Thoracic aorta (tissue), 2 donors: ENCODE measurements at places on chromosomes 2 and 18. TPM values are rescaled to one million over a fixed set of nuclear protein-coding genes. Genes with fewer than 3 reads are reported as not detected.

GRCh38 chr2:214341646-214342045 lies 69.2 kb upstream of the VWC2L start:
- H3K36me3 ChIP-seq: no peaks in the 10 kb centered on the region
- no peak for DNase-seq
- no peaks in the 10 kb centered on the region for H3K4me1 ChIP-seq
- no peak overlapping the region for H3K27ac ChIP-seq
- no peak overlapping the region for H3K4me3 ChIP-seq

DNA sequence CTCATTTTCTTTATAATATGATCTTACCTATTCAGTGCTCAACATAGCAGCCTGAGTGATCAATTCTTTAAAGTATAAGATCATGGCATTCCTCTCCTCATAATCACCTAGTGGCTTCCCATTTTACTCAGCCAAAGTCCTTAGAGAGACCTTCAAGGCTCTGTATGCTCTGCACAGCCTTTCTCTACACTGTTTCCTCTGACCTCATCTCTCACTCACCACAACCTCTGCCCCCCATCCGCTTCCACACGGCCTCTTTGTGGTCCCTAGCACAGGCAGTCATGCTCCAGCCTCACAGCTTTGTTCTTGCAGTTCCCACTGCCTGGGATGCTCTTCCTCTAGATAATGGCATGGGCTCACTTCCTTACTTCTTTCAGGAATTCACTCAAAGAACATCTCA lies 109.2 kb downstream of the HIBCH start:
- peaks cover 31% of the 10 kb centered on the region for H3K4me1 ChIP-seq
- H3K4me3 ChIP-seq: no peak overlapping the region
- H3K27me3 ChIP-seq: no peaks in the 10 kb centered on the region

- H3K4me3 ChIP-seq: peak overlapping the region; percentile 81
- H3K36me3 ChIP-seq: no peaks in the 10 kb centered on the region
- peaks cover 21% of the 10 kb centered on the region for H3K4me1 ChIP-seq
- no peak for DNase-seq
- H3K27ac ChIP-seq: no peak overlapping the region
- no peaks in the 10 kb centered on the region for H3K27me3 ChIP-seq
These were observed 1.3 kb downstream of the SDC1 start for GRCh38 chr2:20223407-20224163.

DNA sequence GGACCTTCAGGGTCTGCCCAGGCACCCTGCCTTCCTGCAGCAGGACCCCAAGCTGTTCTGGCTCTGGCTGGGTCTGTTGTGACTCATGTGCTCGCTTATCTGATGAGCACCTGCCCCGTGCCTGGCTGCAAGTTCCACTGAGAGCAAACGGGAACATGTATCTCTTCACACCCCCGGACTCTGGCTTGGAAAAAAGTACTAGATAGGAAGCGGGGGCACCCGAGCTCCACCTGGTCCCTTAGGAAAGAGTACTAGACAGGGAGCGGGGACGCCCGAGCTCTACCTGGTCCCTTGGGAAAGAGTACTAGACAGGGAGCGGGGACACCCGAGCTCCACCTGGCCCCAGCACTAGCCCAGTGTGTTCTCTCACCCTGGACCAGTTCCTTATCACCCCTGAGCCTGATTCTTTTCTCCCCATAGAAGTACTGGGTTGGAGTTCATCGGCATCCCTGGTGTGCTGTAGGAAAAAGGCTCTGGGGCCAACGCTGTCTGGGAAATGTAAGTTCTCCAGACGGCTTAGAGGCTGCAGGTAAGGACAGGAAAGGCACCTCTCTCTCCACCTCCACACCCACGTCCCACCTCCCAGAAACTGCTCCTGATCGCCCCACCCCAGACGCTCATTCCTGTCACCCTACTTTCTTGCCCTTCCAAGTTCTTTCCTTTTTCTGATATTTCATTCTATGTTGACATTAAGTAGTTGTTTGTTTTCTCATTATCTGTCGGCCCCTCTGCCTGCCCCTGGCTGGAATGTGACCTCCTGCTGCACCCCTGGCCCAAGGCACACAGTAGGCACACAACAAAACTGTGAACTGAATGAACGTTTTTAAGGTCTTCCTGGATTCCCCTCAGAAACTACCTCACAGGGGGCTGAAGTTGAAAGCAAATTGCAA lies 40.2 kb downstream of the HDAC4 start:
- no peak overlapping the region for H3K4me3 ChIP-seq
- H3K27ac ChIP-seq: no peak overlapping the region
- DNase-seq: no peak
- no peaks in the 10 kb centered on the region for H3K36me3 ChIP-seq
- H3K27me3 ChIP-seq: no peaks in the 10 kb centered on the region
- peaks cover 12% of the 10 kb centered on the region for H3K4me1 ChIP-seq

DNA sequence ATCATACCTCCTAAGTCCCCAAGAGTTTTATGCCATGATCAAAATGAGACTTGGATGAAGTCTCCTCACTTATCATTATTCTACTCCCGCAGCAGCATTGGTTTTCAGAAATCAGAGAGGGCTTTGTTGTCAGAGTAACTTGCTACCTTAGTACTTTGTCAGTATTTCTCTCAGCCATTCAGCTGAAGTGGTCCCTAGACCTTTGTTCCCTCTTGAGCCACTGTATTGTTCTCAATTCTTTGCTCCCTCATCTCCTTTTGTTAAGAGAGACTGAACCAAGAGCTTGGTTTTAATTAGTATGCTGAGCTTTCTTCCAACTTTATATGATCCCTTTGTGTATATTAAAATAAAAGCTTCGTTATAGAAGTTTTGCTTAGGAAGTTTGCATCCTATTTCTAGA lies 133.4 kb downstream of the DOCK10 start:
- H3K36me3 ChIP-seq: no peaks in the 10 kb centered on the region
- no peak for DNase-seq
- H3K27me3 ChIP-seq: no peaks in the 10 kb centered on the region
- H3K27ac ChIP-seq: peak overlapping the region; percentile 84

- no peak overlapping the region for H3K4me3 ChIP-seq
- DNase-seq: no peak
- peaks cover 10% of the 10 kb centered on the region for H3K36me3 ChIP-seq
- peak overlapping the region; percentile 2 for H3K27ac ChIP-seq
These were observed 61.5 kb downstream of the BARD1 start for GRCh38 chr2:214747992-214748391.

DNA sequence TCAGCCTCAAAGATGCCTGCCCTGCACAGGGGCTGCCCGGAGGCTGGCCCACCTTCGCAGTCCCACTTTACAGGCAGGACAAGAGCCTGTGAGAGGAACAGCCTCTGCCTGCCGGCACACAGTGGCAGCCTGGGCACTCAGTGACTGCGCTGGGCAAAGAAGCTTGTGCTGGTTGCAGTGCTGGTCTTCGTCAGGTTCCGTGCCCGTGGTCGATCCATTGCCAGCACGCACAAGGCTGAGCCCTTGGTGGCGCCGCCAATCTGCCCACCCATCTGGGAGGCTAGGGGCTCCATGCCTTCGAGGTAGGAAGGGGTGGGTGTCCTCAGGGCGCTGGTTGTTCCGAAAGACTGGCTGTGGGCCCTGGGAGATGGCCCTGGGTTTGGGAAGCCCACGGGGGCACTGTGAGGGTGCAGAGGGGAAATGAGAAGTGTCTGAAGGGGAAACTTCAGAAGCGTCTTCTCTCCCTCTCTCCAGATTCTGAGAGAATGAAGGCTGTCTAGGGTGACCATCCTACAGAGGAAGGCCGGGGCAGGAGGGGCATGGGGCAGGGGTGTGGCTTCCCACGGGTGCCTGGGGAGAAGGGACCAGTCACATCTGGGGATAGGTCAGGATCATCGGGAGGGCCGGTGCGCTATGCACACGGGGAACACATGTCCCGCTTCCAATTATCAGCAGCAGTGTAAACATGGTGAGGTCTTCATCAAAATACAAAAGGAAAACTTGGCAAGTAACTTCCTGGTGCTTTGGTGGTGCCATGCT lies 49.1 kb upstream of the HS6ST1 start:
- DNase-seq: no peak
- H3K36me3 ChIP-seq: no peaks in the 10 kb centered on the region
- H3K27me3 ChIP-seq: no peaks in the 10 kb centered on the region

- no peak overlapping the region for H3K27ac ChIP-seq
- peaks cover 7% of the 10 kb centered on the region for H3K36me3 ChIP-seq
- peaks cover 25% of the 10 kb centered on the region for H3K27me3 ChIP-seq
- peak overlapping the region; percentile 26 for H3K4me3 ChIP-seq
These were observed 3.0 kb upstream of the OTX1 start for GRCh38 chr2:63047321-63048279.

DNA sequence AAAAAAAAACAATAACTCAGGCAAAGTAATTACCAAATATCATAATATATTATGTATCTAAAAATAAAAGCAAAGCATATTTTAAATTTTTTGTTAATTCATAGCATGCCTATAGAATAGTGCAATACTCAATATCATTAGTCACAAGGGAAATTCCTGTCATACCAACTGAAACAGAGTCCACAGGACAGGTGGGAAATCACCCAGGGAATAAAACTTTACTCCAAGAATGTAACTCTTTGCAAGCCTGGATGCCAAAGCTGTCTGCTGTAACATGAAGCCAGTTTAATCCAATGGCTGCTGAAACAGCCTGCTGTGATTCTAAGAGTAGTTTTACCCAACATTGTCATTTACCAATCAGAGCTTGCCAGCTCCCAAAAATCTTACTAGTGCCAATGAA lies 40.0 kb upstream of the SULT1C3 start:
- DNase-seq: no peak
- no peak overlapping the region for H3K4me3 ChIP-seq
- H3K36me3 ChIP-seq: no peaks in the 10 kb centered on the region
- no peaks in the 10 kb centered on the region for H3K27me3 ChIP-seq

- no peaks in the 10 kb centered on the region for H3K27me3 ChIP-seq
- no peak overlapping the region for H3K27ac ChIP-seq
- H3K36me3 ChIP-seq: no peaks in the 10 kb centered on the region
- no peak overlapping the region for H3K4me3 ChIP-seq
These were observed 121.3 kb downstream of the MAP4K4 start for GRCh38 chr2:101818531-101819451.

DNA sequence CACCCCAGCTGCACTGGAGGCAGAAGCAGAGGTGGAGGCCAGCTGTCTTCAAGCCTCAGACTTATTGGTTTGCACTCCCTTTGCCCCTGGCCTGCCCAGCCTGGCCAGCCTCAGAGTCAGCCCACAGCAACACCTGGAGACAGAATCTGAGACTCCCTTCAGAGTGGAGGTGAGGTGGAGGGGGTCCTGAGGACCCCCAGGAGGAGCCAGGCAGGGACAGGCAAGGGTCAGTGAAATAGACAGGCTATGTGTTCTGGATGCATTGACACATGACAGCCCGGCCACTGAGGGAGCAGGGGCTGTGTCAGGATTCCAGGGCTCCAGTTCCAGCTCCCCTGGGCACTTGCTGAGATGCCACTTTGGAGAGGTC lies 309.7 kb downstream of the MYCN start:
- H3K4me1 ChIP-seq: no peaks in the 10 kb centered on the region
- H3K27me3 ChIP-seq: no peaks in the 10 kb centered on the region
- no peak overlapping the region for H3K4me3 ChIP-seq
- DNase-seq: no peak

DNA sequence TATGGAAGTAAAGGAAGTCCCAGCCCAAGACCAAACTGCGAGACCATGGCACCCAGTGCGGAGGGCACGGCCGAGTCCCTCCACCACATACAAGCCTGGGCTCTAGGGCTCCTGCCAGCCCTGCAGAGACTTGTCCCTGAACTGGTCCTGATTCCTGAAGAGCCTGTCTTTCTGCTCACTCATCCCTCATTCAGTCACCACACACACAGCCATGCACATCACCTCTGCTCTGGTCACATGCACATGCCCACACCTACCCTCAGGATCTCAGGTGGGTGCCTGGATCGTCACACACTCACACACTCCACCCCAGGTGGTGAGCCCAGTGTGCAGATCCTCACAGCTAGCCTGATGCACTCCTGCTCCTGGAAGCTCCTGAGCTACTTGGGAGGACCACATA lies 71.4 kb upstream of the LAPTM4A start:
- H3K27me3 ChIP-seq: no peaks in the 10 kb centered on the region
- no peak overlapping the region for H3K27ac ChIP-seq
- DNase-seq: no peak
- H3K4me1 ChIP-seq: no peaks in the 10 kb centered on the region
- H3K36me3 ChIP-seq: no peaks in the 10 kb centered on the region

- no peak overlapping the region for H3K4me3 ChIP-seq
- DNase-seq: no peak
- H3K4me1 ChIP-seq: peaks cover 7% of the 10 kb centered on the region
These were observed 41.3 kb downstream of the C18orf63 start for GRCh38 chr18:74356959-74357358.

DNA sequence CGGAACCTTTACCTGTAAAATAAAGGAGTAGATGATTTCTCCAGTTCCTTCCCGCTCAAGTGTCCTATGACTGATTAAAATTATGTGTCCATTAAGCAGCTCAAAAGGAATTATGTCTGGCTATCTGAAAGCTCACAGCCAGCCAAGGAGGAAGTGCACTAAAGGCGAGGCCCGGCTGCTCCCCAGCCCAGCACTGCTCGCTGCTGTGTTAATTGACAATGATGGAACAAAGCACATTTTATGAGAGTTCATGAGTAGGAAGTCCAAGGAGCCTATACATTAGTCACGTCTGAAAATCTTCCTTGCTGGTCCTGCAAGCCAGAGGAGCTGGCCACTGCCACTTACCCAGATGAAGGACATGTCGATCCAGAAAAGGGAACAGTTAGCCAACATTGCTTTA lies 14.3 kb downstream of the TTC32 start:
- no peak overlapping the region for H3K4me3 ChIP-seq
- DNase-seq: no peak
- no peaks in the 10 kb centered on the region for H3K4me1 ChIP-seq
- H3K27me3 ChIP-seq: no peaks in the 10 kb centered on the region
- no peak overlapping the region for H3K27ac ChIP-seq

DNA sequence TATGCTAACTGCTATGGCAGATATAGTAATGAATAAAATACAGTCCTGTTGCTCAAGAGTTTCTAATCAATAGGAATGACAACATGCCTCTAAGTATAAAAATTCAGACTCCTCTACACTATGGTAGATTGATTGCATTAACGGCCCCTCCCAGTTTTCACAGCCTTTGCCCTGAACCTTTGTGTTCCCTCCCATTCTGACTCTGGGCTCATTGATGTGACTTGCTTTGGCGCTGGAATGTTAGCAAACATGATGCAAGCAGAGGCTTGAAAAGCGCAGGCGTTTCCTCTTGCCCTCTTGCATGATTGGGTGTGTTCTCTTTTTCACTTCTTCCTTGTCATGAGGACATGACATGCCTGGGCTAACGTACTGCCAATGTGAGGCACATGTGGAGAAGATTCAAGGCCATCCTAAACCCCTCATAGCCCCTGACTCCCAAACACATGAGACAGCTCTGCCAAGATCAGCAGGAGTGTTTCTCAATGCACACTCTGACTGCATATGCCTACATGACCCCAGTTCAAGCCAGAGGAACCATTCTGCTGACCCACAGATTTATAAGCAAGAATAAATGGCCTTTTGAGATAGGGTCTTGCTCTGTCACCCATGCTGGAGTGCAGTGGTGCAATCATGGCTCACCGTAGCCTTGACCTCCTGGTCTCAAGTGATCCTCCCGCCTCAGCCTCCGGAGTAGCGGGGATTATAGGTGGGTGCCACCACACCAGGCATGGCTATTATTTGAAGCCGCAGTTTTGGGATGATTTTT lies 49.7 kb upstream of the CD28 start:
- DNase-seq: no peak
- H3K27ac ChIP-seq: no peak overlapping the region
- peaks cover 10% of the 10 kb centered on the region for H3K4me1 ChIP-seq

Gene NTSR2
- not detected for total RNA-seq

Gene ZNF407
- 26.7 TPM for total RNA-seq

Gene PAX3
- not detected for total RNA-seq

Gene POTEE
- total RNA-seq: not detected

Gene GATA6
- total RNA-seq: 92.8 TPM

Gene ATP8B1
- total RNA-seq: 111 TPM
